ENCODE measurements at places on chromosomes 2 and 18.

- no peak for DNase-seq
Measured at GRCh38 chr2:64675860-64676259, 22.1 kb upstream of the SERTAD2 start.

DNA sequence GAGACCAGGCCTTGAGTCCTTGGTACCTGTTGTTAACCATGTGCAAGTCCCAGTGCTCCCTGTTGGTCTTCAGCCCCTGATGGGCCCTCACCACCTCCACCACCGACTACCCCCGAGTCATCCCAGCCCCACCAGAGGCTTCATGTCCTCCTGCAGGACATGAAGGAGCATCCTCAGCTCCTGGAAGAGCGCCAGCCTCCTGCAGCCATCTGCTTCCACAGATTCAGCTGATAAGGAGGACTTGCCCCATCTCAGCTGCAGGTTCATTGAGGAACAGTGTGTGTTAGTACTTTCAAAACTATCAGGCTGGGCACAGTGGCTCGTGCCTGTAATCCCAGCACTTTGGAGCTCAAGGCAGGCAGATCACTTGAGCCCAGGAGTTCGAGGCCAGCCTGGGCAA, 151.9 kb downstream of the ATP9B start:
- peak; percentile 57 for DNase-seq

- DNase-seq, result peak; percentile 48
Measured at GRCh38 chr2:7887441-7887840, 794.4 kb upstream of the ID2 start.

- DNase-seq, result no peak
Measured at GRCh38 chr2:188881434-188881833, 92.7 kb upstream of the COL3A1 start.

DNA sequence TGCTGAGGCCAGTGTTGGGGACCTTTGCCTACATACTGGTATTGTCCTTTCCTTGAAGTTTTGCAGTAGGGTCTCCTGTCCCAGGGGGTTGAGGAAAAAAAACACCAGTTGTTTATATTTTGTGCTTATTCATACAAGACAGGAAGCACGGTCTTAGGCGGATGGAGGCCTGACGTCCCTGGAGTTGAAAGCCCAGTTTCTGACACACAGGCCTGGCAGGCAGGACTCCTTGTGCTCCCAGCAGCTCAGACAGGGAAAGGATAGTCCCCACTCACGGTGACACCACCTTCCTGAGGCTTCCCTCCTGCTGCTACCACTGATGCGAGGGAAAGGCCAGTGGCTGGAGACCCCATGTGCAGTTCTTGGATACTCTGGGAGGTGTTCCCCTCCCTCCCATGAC, 15.5 kb upstream of the SP100 start:
- no peak for DNase-seq

GRCh38 chr2:72109291-72109690, 38.4 kb downstream of the CYP26B1 start:
- no peak for DNase-seq

DNA sequence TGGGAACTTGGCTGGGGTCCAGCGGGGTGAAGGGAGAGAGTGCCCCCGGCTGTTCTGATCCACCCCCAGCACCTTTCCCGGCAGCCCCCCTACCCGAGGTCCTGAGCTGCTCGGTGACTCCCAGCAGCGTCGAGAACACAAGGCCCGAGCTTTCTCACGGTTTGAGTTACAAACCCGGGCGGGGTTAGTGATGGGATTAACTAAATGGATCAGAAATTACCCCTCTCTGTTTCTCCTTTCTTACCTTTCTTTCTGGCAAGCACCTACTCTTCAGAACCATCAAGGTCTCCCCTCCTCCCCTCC, 139.4 kb upstream of the GPC1 start:
- DNase-seq, result no peak

GRCh38 chr2:217076657-217077232, 216.9 kb upstream of the TNP1 start:
- DNase-seq, result no peak

GRCh38 chr2:96259497-96259921, 6.3 kb downstream of the TMEM127 start:
- peak; percentile 92 for DNase-seq

DNA sequence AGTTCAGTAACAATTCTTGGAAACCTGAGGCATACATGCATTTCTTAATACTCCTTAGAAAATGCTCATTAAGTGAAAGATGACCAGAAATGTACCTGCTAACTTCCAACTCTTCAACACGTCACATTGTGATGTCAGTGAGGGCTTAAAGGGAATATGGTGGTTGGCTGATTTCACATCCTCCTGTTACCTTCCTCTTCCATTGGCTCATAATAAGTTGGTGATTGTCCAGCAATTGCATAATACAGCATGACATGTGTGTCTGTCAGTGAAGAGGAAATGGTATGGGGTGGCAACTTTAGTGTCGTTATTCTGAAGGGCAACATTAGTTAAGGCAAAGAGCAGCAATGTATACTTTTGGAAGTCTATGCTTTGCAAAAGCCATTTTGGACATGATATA, 26.0 kb downstream of the PLEK start:
- DNase-seq, result no peak

DNA sequence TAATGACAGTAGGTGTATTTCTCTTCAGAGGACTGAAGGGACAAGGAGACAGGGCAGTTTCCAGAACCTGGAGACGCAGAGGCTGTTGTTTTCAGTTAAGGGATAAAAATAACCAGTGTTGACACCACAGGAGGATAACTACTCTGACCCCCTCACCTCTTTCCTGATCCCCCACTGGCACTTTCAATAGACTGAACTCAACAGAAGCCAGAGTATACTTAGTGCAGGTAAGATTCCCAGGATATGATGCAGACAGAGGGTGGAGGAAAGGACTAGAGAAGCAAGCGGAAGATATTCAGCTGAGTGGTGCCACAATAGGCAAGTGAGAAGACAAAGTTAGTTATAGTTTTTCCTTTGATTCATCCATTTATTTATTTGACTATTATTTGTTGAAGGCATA, 19.8 kb downstream of the DHRS9 start:
- DNase-seq, result no peak

GRCh38 chr2:195304310-195304709, 352.7 kb upstream of the SLC39A10 start:
- DNase-seq, result peak; percentile 58

DNA sequence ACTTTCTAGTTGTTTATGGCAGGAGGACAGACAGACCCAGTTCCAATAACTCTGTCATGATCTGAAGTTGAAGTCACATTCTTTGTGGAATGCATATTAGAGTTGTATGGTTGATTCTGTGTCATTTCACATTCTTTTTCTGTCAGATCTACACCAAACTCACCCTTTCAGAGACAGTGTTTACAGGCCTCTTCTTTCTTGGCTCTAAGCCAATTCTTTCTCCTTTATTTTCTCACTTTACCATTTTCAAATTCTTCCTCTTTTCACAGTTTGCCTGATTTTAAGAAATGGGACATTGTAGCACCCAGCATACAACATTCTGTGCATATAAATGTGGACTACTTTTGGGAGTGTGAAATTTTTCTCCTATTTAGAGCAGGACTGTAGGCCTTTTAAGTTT, 103.7 kb downstream of the CCDC85A start:
- DNase-seq, result no peak

GRCh38 chr2:138476186-138476585, 25.4 kb upstream of the SPOPL start:
- no peak for DNase-seq

GRCh38 chr18:12579775-12580174, 78.1 kb downstream of the SPIRE1 start:
- DNase-seq, result no peak

DNA sequence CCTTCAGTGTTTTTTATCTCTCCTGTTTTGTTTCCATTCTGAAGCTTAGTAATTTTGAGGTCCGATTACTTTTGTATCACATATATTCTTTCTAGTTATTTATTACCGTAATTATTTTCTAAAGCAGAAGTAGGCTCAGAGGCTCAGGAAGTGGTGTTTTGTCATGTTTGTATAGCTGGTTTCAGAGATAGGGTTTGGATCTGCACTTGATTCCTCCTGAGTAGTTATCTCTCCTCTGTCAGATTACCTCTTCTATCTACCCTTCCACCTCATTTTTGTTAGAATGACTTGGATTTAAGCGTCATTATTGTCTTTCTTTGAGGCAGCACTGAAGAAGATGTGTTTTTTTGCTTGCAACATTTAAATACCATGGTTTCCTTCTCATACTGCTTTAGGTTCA, 95.4 kb downstream of the MTA3 start:
- no peak for DNase-seq

- no peak for DNase-seq
Measured at GRCh38 chr2:171235262-171235881, 74.7 kb upstream of the TLK1 start.
